Activated CD4-positive, alpha-beta T cell treated with anti-CD3 and anti-CD28 coated beads, Interleukin-2, amount 10 ng/mL, durations not matched to agents 24 days and 14 days (primary cell): ENCODE measurements at places on chromosomes 6 and 20. TPM values are rescaled to one million over a fixed set of nuclear protein-coding genes. Genes with fewer than 3 reads are reported as not detected.

- DNase-seq: no peak
Observed at GRCh38 chr20:45850926-45851325, 6.3 kb downstream of the ACOT8 start.

GRCh38 chr6:47690791-47691190, 7.6 kb upstream of the ADGRF4 start:
- DNase-seq: no peak

Gene VGLL2
- not detected in 2 replicates for total RNA-seq

Gene SCRT2
- not detected in 2 replicates for total RNA-seq

DNA sequence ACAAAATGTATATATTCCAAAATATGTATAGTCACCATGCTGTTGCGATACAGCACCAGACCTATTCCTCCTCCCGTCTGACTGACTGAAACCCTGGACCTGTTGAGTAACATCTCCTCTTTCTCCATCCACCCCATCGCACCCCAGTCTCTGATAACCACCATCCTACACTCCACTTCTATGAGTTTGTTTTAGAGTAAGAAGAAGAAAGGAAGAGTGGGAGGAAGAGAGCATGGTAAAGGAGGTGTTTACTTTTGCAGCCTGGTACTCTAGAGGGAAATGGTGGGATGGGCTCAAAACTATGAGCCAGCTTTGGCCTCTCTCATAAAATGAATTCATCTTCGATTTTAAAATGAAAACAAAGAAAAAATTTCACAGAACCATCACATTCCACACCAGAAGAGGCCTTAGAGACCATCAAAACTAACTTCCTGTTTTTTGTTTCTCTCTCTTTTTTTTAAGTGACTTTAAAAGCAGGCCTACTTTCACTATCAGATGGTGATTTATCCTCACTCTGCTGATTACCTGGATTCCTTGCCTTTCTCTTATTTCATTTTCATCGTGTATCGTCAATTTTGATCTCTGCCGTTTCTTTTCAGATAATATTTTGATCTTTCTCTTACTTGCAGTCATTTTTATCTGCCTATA, 16.8 kb upstream of the FUCA2 start:
- DNase-seq: no peak

Gene PAX1
- total RNA-seq: not detected in 2 replicates

GRCh38 chr20:1946762-1947534, 46.9 kb downstream of the PDYN start:
- no peak for DNase-seq

Gene TMEM242
- total RNA-seq: 10.1 and 10.7 TPM in 2 replicates

Gene UBE2C
- total RNA-seq: 113 and 115 TPM in 2 replicates

- DNase-seq: peak; percentile 96
Observed at GRCh38 chr20:33666293-33667244, at the start of gene ACTL10. ACTL10 (plus strand) TSS chr20:33666943; CDS start chr20:33667498, 555 bp downstream.
